T-helper 2 cell treated with Interferon-gamma antibody and Interleukin-4, amounts not matched to agents 100 ng/mL and 5 ng/mL, for 36 hours (primary cell): ENCODE measurements at places on chromosomes 16 and 17. TPM values are rescaled to one million over a fixed set of nuclear protein-coding genes. Genes with fewer than 3 reads are reported as not detected.

Gene GCGR
- 0.07 TPM in 1 of 2 replicates, not detected in the other for total RNA-seq

Gene MAF
- 46.2 and 47.6 TPM in 2 replicates for total RNA-seq

Gene ZNF469
- total RNA-seq = 0.50 and 0.52 TPM in 2 replicates

Gene PPL
- not detected in 2 replicates for total RNA-seq

Gene DNAH9
- not detected in 2 replicates for total RNA-seq

Gene BAIAP3
- 0.18 and 0.66 TPM in 2 replicates for total RNA-seq

Gene NTN1
- total RNA-seq = 0.07 and 0.09 TPM in 2 replicates

Gene IKZF3
- total RNA-seq = 23.1 and 27.0 TPM in 2 replicates

Gene PARD6A
- 10.1 TPM in 2 replicates for total RNA-seq

Gene RNF222
- 0.05 TPM in 1 of 2 replicates, not detected in the other for total RNA-seq

Gene KIF19
- 0.50 and 0.57 TPM in 2 replicates for total RNA-seq

Gene SYNGR3
- 4.9 and 5.3 TPM in 2 replicates for total RNA-seq
